ENCODE measurements at places on chromosomes 3 and 15. TPM values are rescaled to one million over a fixed set of nuclear protein-coding genes. Genes with fewer than 3 reads are reported as not detected.

- no peak overlapping the region for H3K4me3 ChIP-seq
- H3K27me3 ChIP-seq = no peaks in the 10 kb centered on the region
- no peak overlapping the region for H3K27ac ChIP-seq
Measured at GRCh38 chr3:30340500-30340899, 265.9 kb upstream of the TGFBR2 start.

DNA sequence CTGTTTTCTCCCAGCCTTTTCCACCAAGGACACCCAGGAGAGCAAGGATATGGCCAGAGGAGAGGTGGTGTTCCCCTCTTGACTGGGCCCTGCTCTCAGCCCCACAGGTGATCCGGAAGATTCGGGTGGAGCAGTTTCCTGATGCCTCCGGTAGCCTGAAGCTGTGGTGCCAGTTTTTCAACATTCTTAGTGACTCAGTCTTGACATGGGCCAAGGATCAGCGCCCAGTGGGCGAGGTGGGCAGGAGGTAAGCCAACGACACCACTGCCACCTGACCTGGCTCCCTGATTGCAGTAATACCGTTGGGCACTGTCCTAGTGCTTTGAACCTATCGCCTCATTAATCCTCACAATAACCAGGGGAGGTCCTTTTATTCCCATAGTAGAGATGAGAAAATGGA lies 25.3 kb upstream of the SLC28A1 start:
- H3K4me3 ChIP-seq = no peak overlapping the region
- H3K4me1 ChIP-seq = no peaks in the 10 kb centered on the region
- H3K27ac ChIP-seq = no peak overlapping the region
- no peaks in the 10 kb centered on the region for H3K27me3 ChIP-seq

DNA sequence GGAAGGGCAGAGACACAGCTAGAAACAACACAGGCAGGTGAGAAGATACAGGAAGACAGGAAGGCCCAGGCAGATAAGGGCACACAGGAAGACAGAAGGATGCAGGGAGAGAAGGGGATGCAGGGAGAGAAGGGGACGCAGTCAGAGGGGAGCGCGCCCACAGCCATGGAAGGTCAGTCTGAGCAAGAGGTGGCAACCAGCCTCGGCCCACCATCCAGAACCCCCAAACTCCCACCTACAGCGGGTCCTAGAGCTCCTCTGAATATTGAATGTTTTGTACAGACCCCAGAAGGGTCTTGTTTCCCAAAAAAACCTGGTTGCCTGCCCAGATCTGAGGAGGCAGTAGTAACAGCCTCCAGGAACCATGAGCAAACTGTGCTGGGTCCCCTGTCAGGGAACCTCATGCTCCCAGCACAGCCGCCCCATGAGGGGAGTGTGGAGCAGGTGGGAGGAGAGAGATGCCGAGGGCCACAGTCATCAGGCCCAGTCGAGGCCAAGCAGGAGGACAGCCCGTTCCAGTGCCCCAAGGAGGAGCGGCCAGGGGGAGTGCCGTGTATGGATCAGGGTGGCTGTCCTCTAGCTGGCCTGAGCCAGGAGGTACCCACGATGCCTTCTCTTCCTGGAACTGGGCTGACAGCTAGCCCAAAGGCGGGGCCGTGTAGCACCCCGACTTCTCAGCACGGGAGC lies 27.6 kb upstream of the SLC28A1 start:
- no peaks in the 10 kb centered on the region for H3K27me3 ChIP-seq
- H3K27ac ChIP-seq = no peak overlapping the region
- H3K4me3 ChIP-seq = no peak overlapping the region
- no peaks in the 10 kb centered on the region for H3K36me3 ChIP-seq
- DNase-seq = no peak

DNA sequence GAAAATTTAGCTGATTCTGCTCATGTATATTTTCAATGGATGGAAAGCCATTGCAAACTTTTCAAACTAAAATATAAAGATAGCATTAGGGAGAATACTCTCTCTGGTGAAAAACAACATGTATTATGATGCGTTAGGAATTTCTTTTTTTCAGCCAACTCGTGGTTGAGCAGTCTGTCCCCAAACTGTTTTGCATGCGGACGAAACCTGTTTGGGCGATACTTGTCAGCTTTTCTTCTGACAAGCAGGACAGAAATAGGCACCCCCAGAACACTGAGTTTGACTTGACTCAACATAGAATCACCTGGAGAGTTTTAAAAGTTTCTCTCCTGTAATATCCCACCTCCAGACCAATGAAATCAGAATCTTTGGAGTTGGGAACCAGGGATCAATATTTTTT lies 417.5 kb upstream of the TPRG1 start:
- no peaks in the 10 kb centered on the region for H3K36me3 ChIP-seq
- H3K4me1 ChIP-seq = peaks cover 26% of the 10 kb centered on the region
- DNase-seq = no peak
- no peak overlapping the region for H3K4me3 ChIP-seq
- H3K27me3 ChIP-seq = peaks cover 27% of the 10 kb centered on the region

GRCh38 chr3:195451373-195452015 lies 8.7 kb upstream of the ACAP2 start:
- H3K27me3 ChIP-seq = no peaks in the 10 kb centered on the region
- H3K4me3 ChIP-seq = no peak overlapping the region
- peaks cover 2% of the 10 kb centered on the region for H3K36me3 ChIP-seq
- no peak overlapping the region for H3K27ac ChIP-seq

DNA sequence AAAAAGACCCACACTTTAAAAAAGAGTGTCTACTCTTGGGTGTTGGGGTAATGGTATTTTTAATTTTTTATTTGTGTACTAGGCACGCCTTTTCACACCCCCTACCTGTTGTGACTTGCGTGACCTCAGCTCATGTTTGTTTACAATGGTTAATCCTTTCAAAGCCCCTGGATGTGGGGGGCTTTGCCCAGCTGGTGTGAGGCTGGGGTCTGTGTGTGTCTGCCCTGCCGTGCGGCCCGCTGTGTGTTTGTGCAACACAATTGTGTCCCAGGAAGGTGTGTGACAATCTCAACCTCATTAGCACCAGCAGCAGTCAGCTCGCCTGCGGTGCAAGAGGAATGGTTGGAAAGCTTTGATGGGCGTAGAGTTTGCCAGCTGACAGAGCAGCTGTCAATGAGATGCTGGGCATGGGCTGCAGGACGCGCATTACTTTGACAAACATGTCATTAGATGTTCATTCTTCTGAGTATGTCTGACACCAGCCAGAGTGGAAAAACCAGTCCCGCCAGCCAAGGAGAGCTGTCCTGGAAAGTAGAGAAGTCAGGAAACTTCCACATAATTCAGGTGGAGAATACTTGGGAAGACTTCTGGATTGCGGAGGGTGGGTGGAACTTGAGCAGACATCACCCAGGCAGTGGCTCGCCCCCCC lies 9.6 kb downstream of the LRRK1 start:
- no peaks in the 10 kb centered on the region for H3K4me1 ChIP-seq
- no peak overlapping the region for H3K4me3 ChIP-seq
- no peak for DNase-seq

GRCh38 chr15:39508536-39508935 lies 72.3 kb upstream of the THBS1 start:
- no peak for DNase-seq
- no peak overlapping the region for H3K4me3 ChIP-seq
- H3K4me1 ChIP-seq = no peaks in the 10 kb centered on the region
- no peaks in the 10 kb centered on the region for H3K36me3 ChIP-seq
- H3K27ac ChIP-seq = no peak overlapping the region

DNA sequence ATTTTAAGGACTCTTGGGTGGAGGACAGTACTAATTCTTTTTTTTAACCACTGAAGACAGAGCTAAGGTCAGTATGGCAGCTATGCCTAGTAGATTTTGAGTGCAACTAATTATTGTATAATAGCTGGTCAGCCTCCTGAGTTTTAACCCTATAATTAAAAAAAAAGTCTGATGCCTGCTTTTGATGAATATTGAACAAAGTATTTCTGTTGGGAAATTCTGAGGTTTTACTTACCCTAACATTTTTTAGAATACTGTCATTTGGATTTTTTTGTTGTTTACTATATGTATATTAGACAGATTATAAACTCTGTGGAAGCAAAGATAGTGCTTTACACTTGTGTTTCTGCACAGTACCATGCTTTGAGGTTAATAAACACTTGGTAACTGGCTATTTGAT lies 20.8 kb downstream of the TCF12 start:
- H3K4me3 ChIP-seq = no peak overlapping the region
- DNase-seq = no peak
- H3K4me1 ChIP-seq = peaks cover 48% of the 10 kb centered on the region
- no peaks in the 10 kb centered on the region for H3K27me3 ChIP-seq
- H3K27ac ChIP-seq = peak overlapping the region; percentile 54

GRCh38 chr15:31211353-31211752 lies 109.8 kb upstream of the TRPM1 start:
- H3K4me1 ChIP-seq = peaks cover 28% of the 10 kb centered on the region
- peaks cover 9% of the 10 kb centered on the region for H3K36me3 ChIP-seq
- no peaks in the 10 kb centered on the region for H3K27me3 ChIP-seq
- no peak for DNase-seq
- no peak overlapping the region for H3K4me3 ChIP-seq
- H3K27ac ChIP-seq = no peak overlapping the region

The CHRNA7 gene
- total RNA-seq = 0.51 TPM

DNA sequence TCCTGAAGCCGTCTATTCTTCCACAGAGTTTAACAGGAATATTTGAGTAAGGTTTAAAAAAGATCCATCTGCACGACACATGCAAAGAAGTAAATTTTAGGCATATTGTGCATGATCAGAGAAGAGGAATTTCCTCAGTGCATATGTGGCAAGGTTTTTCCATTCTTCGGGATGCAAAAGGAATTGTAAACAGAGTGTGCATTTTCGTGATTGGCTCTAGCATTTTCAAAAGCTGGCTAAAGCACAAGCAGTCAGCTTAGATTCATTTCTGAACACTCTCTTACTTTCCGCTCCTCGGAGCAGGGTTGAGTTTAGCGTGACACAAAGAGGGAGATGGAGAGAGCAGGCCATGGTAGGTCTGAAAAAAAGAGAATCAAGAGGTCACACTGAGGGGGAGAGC lies 128.2 kb downstream of the ADAMTS9 start:
- no peak overlapping the region for H3K27ac ChIP-seq
- H3K27me3 ChIP-seq = peaks cover 5% of the 10 kb centered on the region
- no peak overlapping the region for H3K4me3 ChIP-seq
- no peaks in the 10 kb centered on the region for H3K4me1 ChIP-seq
- no peak for DNase-seq

The GOLGA6L9 gene
- 5.1 TPM for total RNA-seq

- H3K27me3 ChIP-seq = peaks cover 81% of the 10 kb centered on the region
- peak; percentile 50 for DNase-seq
- H3K36me3 ChIP-seq = no peaks in the 10 kb centered on the region
Measured at GRCh38 chr3:55488398-55489055, 1.4 kb upstream of the WNT5A start.

GRCh38 chr3:136602818-136603217 lies 149.4 kb downstream of the STAG1 start:
- no peak overlapping the region for H3K27ac ChIP-seq
- DNase-seq = no peak
- no peak overlapping the region for H3K4me3 ChIP-seq
- H3K4me1 ChIP-seq = peaks cover 4% of the 10 kb centered on the region

GRCh38 chr3:149382101-149382467 lies 4.6 kb upstream of the TM4SF1 start:
- H3K4me3 ChIP-seq = no peak overlapping the region
- peaks cover 4% of the 10 kb centered on the region for H3K4me1 ChIP-seq
- no peak for DNase-seq
- peaks cover 7% of the 10 kb centered on the region for H3K27me3 ChIP-seq

DNA sequence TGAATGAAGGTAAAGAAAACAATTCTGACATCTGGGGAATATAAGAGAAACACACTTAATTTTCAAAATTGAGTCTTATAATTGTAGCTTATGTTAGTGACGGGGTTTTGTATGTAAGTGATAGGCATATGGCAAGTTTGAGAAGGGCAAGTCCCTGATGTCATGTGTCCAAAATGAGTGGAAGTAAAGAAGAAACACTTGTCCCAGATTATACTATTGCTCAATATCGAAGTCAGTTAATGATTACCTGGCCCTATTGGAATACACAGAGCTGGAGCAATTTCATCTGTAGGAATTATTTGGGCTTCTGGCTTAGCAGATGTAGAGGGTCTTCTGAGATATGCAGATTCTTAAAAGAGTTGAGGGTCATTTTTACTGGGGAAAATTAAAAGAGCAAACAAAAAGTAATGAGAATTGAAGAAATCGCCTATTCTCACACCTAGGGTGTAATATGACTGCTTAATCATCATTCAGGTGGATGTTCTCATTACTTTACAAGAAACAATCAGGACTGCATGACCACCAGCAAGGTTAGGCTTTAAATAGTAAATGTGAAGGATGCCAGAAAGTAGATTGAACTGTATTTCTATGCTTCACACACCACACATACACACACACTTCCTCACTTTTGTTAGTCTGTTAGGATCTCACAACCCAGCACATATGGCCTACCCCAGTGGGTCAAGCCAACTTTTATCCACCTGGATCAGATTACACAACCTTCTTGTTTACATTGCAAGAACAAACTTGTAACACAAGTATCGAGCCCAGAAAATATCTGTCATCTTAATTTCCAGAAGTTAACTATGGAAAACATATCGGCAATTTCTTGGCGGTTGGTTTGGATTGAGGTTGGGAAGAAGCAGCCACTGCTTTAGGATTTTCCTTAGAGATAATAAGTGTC lies 183.3 kb upstream of the LRRC3B start:
- no peaks in the 10 kb centered on the region for H3K36me3 ChIP-seq
- no peak for DNase-seq
- no peaks in the 10 kb centered on the region for H3K4me1 ChIP-seq

GRCh38 chr15:51227940-51228732 lies 110.3 kb downstream of the CYP19A1 start:
- peak; percentile 36 for DNase-seq
- peaks cover 7% of the 10 kb centered on the region for H3K4me1 ChIP-seq
- H3K27me3 ChIP-seq = peaks cover 10% of the 10 kb centered on the region
- H3K4me3 ChIP-seq = no peak overlapping the region

DNA sequence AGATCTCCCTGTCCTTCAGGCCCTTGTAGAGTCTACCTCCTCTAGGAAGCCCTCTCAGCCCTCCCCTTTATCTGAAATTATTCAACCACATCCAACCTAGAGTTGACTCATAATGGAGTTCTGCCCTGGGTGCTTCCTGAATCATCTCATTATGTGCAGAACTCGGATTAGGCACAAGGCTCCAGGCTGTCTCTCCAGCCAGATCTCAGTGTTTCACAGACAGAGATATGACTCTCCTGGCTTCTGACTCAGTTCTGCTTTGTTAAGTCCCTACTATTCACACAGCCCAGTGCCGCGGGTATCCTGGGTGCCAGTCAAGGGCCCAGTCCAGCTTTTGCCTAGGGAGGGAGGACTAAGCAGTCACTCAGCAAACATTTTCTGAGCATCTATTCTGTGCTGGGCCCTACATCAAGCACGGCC lies 9.3 kb downstream of the STRA6 start:
- H3K36me3 ChIP-seq = no peaks in the 10 kb centered on the region
- H3K27ac ChIP-seq = no peak overlapping the region
- no peak for DNase-seq
- H3K4me3 ChIP-seq = no peak overlapping the region
- no peaks in the 10 kb centered on the region for H3K27me3 ChIP-seq

The TMEM62 gene
- 17.1 TPM for total RNA-seq

The GUCA1C gene
- not detected for total RNA-seq

The DPPA2 gene
- not detected for total RNA-seq

The LRRC58 gene
- total RNA-seq = 17.6 TPM
